Activated gamma-delta T cell (primary cell): ENCODE measurements at places on chromosomes 2 and 18.
A peak's percentile ranks its signal among the peaks of the same experiment; 100 is the strongest.

DNA sequence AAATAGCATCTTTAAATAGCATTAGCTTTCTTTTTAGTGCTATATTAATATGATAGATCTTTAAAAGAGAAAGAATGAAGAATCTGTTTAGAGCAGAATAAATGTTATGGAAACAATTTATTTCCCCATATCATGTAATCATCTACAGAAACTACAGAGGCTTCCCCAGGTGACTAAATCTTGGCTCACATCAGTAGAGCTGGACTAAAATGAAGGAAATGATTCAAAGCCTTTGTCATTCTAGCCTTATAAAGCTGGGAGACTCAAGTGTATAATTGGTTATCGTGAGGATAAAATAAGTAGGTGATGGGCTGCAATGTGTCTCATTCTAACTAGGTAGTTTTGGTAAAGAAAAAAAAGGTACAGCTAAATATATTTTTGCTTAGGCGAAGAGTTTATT is 83.2 kb upstream of the UNC80 start:
- no peak for DNase-seq

GRCh38 chr2:172953970-172954852 is 121.4 kb upstream of the MAP3K20 start:
- no peak for DNase-seq

DNA sequence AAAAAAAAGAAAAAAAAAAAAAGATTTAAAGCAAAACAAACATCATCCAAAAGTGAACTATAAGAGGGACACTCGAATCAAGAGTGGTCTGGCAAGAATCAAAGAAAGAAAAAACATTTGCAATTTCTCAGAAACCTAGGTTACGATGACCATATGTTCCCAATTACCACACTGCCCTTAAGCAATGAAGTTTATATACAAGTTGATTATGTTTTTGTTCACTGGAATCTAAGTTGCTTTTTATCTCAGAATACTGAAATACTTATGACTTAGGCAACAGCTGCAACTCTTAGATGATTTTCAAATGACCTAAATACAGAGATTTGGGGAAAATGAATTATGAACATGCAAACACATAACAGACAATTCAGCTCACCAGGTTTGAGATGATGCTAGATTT is 597.1 kb upstream of the CHAC2 start:
- DNase-seq: no peak

- no peak for DNase-seq
Measured at GRCh38 chr2:146801886-146802285, 1042.9 kb upstream of the ACVR2A start.

GRCh38 chr2:144274131-144274530 is 245.8 kb downstream of the ZEB2 start:
- no peak for DNase-seq

- no peak for DNase-seq
Measured at GRCh38 chr2:31163011-31163539, 24.8 kb upstream of the GALNT14 start.

GRCh38 chr18:22933966-22934423 is 867 bp downstream of the RBBP8 start:
- DNase-seq: no peak

GRCh38 chr2:70905443-70906421 is 30.0 kb upstream of the ATP6V1B1 start:
- no peak for DNase-seq

DNA sequence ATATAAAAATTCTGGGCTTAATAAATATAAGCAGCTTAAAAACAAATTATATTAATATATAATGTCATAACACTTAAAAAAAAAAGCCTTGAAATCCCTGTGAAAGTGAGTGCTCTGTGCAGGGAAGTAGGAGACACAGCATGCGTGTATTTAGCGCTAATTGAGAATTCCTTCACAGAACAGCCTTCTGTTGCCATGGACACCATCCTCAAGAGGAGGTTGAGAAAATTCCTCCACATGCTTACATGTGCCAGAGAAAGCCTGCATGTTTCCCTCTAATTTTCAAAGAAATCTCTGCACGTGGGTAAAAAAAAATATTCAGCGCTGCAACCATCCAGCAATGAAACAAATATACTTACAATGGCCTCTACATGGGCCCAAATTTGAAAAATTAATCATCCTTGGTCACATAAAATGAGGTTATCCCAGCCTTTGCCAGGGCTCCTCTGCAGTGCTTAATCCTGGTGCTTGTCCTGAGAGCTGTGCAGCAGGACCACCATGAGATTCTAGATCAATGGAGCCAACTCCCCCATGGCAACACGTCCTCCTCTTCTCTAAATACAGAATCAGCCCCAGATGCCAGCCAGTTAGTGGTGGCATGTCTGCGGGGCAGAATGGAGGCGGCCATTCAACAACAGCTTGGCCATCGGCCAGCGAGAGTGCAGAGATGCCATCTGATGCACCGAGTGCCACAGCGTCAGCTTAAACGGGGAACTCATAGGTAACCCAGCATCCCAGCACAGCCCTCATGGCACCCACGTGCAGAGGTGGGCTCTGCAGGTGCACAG is 228.0 kb downstream of the MYT1L start:
- no peak for DNase-seq

- no peak for DNase-seq
Measured at GRCh38 chr2:227570615-227571014, 28.1 kb upstream of the SCYGR2 start.

- no peak for DNase-seq
Measured at GRCh38 chr2:128438091-128438490, 119.4 kb upstream of the HS6ST1 start.

- no peak for DNase-seq
Measured at GRCh38 chr2:197558393-197558792, 42.5 kb downstream of the MOB4 start.

- no peak for DNase-seq
Measured at GRCh38 chr2:35963824-35964223, 391.8 kb upstream of the CRIM1 start.

DNA sequence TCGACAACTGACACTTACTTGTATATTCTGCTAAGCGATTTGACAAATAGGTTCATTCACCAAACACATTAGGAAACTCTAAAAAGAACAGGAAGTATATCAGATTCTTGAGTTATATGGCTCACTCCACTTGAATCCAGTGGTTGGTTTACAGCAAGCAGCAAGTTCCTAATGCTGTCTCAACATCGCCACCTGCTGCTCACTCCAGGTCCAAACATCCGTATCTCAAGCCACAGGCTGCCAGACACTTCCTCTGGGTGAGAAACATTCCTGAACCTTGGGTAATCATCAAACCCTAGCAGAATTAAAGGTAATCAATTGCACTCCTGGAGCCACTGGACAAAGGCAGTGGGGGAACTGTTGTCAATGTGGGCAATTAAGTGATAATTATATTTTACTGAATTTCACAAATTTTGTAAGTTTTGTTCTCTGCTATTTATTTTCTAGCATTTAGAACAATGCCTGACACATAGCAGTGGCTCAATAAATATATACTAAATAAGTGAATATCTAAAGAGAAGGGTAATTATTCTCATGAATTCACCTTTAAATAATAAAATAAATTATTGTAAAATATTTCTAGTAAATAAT is 107.1 kb upstream of the TTN start:
- no peak for DNase-seq

DNA sequence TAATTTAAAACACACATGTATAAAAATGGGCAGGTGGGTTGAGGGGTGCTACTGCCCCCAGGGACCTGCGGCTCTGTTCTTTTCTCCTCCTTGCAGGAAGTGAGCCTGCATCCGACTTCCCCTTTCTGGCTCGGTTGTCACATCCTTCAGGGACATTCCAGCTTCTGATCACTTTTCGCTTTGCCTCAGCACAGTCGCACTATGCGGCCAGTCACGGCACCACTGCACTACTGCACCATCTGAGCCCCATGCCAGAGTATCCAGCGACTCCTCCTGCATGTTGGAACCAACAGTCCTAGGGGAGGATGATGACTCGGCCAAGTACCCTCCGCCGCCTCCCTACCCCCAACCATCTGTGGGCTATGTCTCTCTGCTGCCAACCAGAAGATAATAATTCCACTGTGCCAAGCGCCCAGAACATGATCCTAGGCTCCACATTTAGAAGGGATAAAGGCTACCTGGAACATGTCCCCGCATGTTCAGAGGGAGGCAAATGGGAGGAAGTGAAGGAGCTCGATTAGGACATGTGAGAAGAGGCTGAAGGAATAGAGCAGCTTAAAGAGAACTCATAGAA is 17.6 kb downstream of the CDC42EP3 start:
- peak; percentile 19 for DNase-seq

DNA sequence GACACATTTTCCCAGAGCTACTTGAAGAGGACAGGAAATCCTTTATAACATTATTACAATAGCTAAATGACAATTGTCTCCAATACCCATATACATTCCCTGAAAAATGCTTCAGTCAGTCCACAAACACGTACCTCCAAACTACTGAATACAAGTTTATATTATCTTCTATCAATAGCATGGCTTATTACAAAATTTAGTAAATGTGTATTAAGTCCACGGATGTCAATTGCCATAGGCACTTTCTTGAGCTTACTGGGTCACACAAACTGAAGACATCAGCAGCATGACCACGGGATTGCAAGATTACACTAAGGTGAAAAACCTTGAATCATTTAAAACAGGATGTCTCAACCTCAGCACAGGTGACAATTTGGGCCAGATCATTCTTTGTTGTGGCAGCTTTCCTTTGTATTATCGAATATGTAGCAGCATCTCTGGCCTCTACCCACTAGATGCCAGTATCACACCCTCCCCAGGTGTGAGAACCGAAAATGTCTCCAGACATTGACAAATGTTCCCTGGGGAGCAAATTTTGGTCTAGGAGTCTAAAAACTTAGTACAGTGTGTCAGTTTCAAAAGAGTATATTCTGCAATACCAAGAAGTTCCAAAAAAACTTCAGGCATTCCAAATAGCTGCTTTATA is 1.4 kb downstream of the MBD2 start:
- no peak for DNase-seq

- no peak for DNase-seq
Measured at GRCh38 chr2:8125741-8126711, 555.8 kb upstream of the ID2 start.

GRCh38 chr2:32250290-32250689 is 14.4 kb downstream of the NLRC4 start:
- no peak for DNase-seq

GRCh38 chr2:240732911-240733622 is 41.4 kb downstream of the AQP12A start:
- DNase-seq: no peak

DNA sequence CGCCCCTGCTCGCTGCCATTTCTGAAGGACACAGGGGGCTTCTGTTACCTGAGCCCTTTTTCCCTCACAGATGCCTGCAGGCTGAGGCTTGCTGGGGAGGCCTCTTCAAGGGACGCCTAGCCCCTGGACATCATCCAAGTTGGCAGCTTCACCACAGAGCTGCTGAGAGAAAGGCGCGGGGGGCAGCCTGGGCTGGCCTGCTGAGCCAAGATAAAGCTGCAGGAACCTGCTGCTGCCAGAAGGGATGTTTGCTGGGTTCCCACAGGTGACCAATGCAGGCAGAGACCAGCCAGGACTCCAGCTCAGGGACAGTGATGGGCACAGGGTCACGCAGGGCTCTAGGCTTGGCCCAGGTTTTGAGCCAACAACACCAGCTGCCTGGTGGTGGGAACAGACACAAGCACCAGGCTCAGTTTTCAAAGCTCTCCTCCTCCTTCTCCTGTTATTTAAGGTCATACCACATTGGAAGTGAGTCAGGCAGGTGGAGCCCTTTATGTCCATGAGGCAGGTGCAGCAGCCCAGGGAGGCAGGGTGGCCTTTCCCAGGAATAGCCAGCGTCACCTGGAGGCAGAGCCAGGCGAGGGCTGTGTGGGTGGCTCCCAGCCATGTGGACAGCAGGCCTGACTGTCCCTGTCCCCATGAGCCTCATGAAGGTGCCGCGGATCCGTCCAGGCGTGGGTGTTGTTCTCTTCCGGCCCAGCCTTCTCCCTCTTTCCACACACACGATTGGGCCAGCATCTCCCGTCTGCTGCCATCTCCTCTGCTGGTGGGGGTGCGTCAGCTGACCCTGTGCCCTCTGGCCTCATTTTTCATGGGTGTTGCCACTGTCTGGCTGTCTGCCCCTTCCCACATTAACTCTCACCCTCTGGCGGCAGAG is 515.5 kb upstream of the MYT1L start:
- DNase-seq: no peak

GRCh38 chr18:37476182-37476581 is 89.4 kb downstream of the CELF4 start:
- DNase-seq: no peak
